ENCODE measurements at places on chromosomes 3 and 15.

DNA sequence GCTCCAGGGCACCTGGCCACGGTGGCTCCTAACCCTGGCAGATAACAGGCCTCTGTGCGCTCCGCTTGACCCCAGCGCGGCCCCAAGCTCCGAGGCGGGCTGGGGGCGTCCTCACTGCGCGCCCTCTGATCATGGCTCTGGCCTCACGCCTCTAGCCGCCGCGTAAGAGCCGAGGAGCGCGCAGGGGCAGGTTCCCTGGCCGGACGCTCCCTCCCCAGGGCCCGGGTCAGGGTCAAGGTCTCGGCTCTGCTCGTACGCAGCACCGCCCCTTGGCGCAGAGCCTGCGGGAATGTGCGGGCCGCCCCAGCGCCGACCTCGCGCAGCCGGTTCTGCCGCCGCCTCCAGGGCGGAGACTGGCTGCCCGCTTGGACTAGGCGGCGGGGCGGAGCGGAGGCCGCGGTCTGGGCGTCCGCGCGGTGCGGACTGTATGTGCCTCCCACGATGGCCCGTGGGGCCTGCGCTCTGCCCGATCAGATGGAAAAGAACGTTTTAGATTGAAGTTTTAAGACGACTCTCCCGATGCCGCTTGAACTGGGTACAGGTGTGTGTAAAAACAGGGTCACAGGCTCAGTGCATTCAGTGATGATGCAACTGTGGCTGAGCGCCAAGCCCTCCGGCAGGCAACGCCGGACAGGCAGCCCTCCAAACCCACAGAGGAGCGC is 40.8 kb downstream of the CHST14 start:
- DNase-seq, result peak; percentile 26

GRCh38 chr3:12954891-12955650 is 113.7 kb upstream of the RPL32 start:
- peak; percentile 32 for DNase-seq

- no peak for DNase-seq
Observed at GRCh38 chr3:14460342-14461005, 58.1 kb downstream of the SLC6A6 start.

DNA sequence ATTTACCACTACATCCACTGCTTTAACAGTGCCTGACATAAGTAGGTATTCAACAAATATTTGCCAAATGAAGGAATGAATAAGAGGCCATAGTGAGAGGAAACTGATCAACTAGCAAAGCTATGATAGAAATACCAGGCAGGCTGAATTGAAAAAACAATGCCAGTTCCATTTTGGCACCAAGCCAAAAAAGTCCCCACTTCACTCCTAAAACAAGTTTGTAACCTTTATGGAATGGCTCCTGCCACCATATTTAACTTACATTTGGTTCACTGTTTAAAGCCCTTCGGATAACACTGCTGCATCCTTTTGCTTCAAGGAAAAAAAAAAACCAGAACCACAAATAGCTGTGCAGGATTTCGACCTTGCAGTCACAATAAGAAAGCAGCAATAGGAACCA is 166.1 kb downstream of the FRMD5 start:
- no peak for DNase-seq

- DNase-seq, result no peak
Observed at GRCh38 chr3:155103686-155104085, 23.6 kb downstream of the MME start.

- DNase-seq, result peak; percentile 7
Observed at GRCh38 chr3:100002599-100003350, 111.5 kb downstream of the FILIP1L start.

GRCh38 chr3:26345613-26346012 is 277.0 kb upstream of the LRRC3B start:
- DNase-seq, result no peak

- no peak for DNase-seq
Observed at GRCh38 chr15:51874751-51875644, 45.5 kb downstream of the TMOD3 start.

GRCh38 chr15:92346063-92346462 is 47.6 kb upstream of the ST8SIA2 start:
- DNase-seq, result no peak

- no peak for DNase-seq
Observed at GRCh38 chr3:147497286-147497685, 88.1 kb downstream of the ZIC1 start.

DNA sequence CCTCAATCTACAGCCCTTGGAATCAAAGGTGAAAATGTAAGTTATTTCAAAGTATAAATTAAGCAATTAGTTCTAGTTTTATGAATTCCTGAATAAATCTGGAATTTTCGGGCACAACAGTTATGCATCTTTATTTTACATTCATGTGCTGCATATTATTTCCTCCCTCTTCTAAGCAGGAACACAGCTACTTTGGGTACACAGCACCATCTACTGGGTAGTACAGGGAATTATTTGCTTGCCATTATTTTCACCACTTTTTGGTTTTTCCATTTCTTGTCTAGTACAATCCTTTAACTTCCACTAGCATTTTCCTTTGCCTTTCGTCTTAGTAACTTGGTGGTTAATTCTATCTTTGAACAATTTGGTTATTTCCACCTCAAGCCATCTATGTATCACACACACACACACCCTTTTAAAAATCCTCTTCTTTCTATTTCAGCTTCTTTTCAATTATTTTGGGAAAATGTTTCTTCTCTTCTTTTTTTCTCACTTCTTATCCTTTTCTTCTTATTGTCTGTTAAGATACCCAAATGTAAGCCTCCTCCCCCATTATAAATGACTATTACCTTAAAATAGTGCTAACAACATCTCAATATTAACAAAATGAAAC is 451.0 kb downstream of the MFSD1 start:
- DNase-seq, result peak; percentile 28

GRCh38 chr15:88648357-88649214 is 9.8 kb downstream of the ISG20 start:
- peak; percentile 15 for DNase-seq

DNA sequence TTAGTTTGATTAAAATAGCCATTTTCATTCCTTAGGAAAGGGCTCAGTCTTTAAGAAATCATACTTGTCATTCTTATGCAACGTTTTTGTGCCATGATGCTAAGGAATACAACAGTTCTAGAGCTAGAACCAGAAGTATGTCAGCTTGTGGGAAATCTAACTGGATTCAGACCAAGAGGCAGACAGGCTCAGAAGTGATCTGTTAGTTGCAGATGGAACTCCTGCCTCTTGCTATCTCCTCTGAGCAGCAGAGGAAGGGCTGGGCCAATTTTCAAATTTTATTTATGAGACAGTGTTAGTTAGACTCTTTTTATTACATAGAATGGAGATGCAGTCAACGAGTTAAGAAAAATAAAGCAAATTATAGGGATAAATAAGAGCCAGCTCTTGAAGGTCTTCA is 48.5 kb upstream of the RYR3 start:
- no peak for DNase-seq

DNA sequence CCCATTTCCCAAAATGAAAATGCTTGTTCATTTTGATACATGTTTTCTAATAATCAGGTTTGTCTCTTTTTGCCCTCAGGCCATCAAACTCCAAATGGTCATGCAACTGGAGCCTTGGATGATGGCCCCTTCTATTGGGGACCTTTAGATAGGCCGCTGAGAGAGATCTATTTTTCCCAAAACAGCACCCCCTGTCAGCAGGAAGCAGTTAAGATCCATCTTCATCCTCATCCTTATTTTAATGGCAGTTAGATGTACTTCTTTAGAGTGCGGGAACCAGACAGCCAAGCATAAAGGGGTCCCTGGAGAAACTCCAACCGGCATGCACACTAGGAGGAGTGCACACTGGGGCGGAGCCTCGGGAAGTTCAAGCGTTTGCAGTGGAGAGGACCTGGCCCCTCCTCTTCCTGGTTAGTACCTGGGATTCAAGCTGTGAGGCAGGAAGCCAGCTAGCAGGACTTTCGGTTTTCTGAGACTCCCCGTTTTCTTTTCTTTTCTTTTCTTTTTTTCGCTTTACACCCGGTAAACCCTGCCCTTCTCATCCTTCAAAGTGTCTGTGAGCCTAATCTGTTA is 31.9 kb upstream of the STRIT1 start:
- no peak for DNase-seq

GRCh38 chr3:62131050-62131449 is 242.3 kb downstream of the FEZF2 start:
- DNase-seq, result no peak

GRCh38 chr3:186189492-186189891 is 80.6 kb upstream of the ETV5 start:
- DNase-seq, result no peak
